ENCODE measurements at places on chromosomes 6 and 20. TPM values are rescaled to one million over a fixed set of nuclear protein-coding genes. Genes with fewer than 3 reads are reported as not detected.

DNA sequence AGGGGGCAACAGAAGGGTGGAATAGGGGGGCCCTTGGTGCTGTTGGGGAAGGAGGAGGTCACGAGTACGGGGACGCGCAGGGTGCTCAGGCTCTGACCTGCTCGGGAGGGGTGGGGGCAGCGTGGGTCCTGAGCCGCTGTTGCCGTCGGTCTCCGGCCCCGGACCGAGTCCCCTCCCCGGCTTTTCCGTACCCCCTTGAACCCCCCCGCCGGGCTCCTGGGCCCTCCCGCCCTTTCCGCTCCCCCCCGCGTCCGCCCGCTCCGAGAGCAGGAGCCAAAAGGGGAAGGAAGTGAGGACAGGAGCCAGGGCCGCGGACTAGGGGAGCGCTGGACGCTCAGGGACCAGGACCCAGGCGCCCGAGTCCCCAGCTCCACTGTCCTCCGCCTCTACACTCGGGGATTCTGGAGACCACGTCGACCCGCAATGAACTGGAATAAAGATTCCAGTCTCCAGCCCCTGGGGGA lies at the start of gene RGL2:
Gene RGL2, minus strand, starts transcription at position 170 of the 464 bp plus-strand sequence. CDS start 332 bp downstream, outside the sequence.
- peak; percentile 32 for DNase-seq

DNA sequence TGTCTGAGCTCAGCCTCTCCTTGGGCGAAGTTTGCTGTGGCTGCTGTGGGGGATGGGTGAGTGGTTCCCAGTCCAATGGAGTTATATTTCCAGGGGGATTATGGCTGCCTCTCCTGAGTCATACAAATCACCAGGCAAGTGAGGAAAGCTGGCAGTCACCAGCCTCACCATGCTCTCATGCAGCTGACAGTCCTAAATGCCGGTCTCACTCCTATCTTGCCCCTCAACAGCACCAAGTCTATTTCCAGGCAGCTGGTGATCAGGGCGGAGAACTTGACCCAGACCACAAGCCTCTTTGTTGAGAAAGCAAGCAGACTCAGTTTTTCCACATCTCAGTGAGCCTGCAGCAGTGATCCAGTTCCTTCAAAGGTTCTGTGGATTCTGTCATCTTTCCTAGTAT lies 98.9 kb downstream of the TBC1D32 start:
- DNase-seq = no peak

DNA sequence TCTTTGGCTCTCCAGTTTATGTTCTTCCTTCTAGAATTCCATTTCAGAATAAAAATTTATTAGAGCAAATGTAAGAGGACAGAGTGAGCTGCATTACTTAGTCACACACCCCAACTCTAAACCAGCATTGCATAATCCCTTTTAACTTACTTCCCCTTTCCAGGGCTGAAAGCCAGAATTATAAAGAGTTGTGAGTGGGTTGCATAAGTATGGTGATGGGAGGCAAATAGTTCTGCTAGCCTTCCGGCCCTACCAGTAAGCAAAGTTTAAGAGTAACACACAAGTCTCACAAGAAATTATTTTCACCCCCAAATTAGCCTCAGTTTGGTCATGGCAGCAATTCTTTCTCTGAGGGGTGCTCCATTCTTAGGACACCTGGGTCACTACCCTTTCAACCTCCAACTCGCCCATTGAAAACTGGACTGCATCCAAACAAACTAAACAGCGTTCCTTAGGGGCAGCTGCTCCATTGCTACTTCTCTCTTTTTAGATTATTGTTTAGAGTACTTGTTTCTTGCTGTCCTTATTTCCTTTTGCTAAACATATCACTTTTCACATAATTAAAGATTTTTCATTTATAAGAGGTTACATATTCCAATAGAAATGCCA lies 1.6 kb downstream of the KIAA0408 start:
- DNase-seq = no peak

GRCh38 chr6:168756009-168756634 lies 315.1 kb downstream of the SMOC2 start:
- no peak for DNase-seq

DNA sequence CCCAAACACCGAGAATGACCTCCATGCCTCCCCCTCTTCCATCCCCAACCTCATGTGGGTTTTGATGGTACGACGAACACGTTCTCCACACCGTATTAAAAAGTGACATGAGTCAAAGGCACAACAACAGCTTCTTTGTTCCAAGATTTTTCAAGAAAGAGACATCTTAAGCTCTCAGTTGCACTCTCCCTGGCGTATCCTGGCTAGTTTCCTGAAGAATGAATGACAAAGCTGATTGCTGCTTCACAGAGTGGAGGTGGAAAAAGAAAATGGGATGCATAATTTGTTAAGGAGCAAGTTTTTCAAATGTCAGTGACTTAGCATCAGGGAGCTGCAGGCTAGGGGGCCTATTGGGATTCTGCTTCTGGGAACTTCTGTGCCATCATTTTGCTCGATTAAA lies 95.5 kb downstream of the STK35 start:
- DNase-seq = no peak

GRCh38 chr6:61953851-61954250 lies 332.2 kb downstream of the KHDRBS2 start:
- no peak for DNase-seq

- no peak for DNase-seq
Observed at GRCh38 chr6:148891405-148891783, 144.6 kb downstream of the UST start.

OPRL1 gene
- polyA plus RNA-seq = 1.4 TPM

PKHD1 gene
- polyA plus RNA-seq = 22.7 TPM

ZNF133 gene
- 29.4 TPM for polyA plus RNA-seq

BMP5 gene
- 3.6 TPM for polyA plus RNA-seq
